ENCODE measurements at places on chromosomes 7 and 10.

DNA sequence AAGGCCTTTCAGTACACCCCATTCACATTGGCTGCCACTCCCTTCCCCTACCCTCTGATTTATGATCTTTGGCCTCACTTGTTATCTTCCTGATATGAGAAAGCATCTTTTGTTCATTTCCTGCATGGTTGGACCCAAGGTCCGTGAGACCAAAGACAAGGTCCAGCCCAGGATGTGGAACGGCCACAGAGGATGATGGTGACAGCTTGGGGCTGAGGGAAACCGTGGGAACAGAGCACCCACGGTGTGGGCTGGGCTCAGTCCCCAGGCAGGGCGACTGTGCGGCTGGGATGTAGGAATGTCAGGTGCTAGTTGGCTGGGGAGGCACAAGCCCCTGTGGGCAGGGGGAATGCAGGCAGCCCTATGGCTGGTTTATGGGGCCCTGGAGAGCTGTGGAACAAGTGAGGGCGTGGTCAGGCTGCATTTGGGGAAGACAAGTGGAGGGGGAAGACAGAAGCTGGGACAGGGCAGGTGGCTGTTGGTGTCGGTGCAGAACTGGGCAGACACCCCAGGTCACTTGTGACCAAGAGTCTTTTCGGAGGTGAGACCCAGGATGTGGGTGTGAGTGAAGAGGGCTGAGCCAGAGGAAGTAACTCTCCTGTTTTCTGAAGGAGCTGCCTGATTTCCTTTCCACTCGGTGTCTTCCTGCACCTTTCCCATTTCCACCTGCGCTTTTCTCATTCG, 51.7 kb upstream of the IGFBP3 start:
- DNase-seq: no peak

- no peak for DNase-seq
Measured at GRCh38 chr7:11082552-11083213, 109.0 kb downstream of the PHF14 start.

- no peak for DNase-seq
Measured at GRCh38 chr7:141990011-141990725, 5.5 kb upstream of the MGAM start.

DNA sequence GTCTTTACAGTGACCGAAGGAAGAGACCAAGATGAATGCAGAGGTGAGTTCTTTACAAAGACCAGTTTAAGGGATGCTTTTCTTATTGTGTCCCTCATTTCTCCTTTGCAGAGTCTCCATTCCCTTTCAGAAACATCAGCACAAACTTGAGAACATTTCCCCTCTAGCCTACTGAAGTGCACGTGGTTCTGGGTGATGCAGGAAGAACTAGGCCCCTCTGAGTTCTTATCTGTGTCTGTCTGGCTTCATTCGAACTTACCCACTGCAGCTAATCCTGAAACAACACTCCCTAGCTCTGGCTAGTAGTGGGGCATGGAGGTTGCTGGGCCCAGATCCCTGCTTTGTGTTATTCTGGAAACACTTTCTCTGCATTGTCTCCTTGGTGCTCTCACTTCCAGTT, 12.6 kb downstream of the BLVRA start:
- no peak for DNase-seq

DNA sequence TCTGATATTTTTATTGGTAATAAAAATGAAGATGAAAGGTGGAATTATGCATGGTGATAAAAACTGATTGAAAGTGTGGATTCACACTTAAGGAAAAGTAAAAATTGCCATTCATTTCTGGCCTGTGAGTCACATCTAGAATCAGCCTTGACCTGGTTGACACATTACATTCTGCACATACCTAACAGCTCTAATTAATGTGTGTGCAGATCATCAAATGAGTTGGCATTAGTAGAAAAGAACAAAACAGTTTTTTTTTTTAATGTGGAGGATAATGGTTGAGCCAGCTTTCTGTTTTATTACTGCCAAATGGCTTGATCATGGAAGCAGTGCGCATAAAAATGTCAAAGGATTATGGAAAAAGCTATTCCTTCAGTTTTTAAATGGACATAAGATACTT, 142.6 kb upstream of the TMEM196 start:
- DNase-seq: no peak

GRCh38 chr7:100126239-100126930, 382 bp upstream of the MBLAC1 start:
- no peak for DNase-seq

- DNase-seq: no peak
Measured at GRCh38 chr10:72228318-72228751, 12.3 kb upstream of the ASCC1 start.

DNA sequence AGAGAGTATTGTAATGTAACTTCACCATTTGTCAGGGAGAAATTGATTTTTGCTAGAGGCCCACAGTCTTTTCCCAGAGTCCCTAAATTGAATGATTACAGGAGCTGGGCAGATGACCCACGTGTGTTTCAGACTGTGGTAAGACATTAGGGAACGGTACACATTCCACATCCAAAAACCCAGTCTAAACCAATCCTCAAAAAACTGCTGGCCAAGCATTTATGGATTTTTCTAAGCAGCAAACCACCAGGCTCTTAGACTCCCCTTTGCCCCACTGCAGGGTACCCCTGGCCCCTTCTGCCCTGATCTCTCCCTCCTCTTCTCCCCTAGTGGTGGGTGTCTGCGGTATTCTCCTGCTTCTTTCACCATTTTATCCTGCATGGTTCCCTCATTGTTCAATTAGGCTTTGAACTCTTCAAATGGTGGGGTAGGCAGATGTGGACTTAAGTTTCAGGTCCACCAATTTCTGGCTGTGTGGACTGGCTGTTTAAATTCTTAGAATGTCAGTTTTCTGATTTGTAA, 135.5 kb upstream of the SORCS3 start:
- no peak for DNase-seq

Measured in activated CD4-positive, alpha-beta T cell treated with anti-CD3 and anti-CD28 coated beads for 36 hours (primary cell).